Right lung (tissue), 10 donors: ENCODE measurements at places on chromosomes 3 and 15. TPM values are rescaled to one million over a fixed set of nuclear protein-coding genes. Genes with fewer than 3 reads are reported as not detected.

- DNase-seq: no peak
Observed at GRCh38 chr3:99872923-99873254, 55.2 kb downstream of the CMSS1 start.

GRCh38 chr3:12598890-12599289 lies 42.0 kb downstream of the MKRN2 start:
- DNase-seq: no peak

GRCh38 chr15:74168711-74169126 lies 4.8 kb upstream of the ISLR start:
- no peak for DNase-seq

- no peak for DNase-seq
Observed at GRCh38 chr15:53116169-53116568, 326.0 kb upstream of the ONECUT1 start.

DNA sequence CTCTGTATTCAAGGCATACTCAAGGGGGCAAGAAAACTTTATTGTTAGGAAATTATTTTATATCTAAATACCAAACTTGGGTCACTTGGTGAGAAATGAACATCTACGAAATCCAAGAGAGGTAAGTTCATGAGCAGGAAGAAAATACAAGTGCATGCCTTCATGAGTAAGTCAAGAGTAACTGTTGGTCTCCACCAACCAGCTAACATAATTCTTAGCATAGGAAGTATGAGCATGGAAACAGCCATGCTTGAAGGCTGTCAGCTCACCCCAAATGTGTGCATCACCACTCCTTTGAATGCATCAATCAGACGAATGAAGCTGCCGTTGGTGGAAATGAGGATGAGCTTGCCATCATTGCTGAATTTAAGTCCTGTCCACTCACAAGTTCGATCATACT lies 13.9 kb downstream of the PPM1M start:
- DNase-seq: no peak

GRCh38 chr15:81752546-81752942 lies 293.3 kb downstream of the MEX3B start:
- DNase-seq: peak; percentile 35

- no peak for DNase-seq
Observed at GRCh38 chr3:59438492-59438891, 388.7 kb upstream of the CFAP20DC start.

- DNase-seq: no peak
Observed at GRCh38 chr3:59265566-59265965, 215.7 kb upstream of the CFAP20DC start.

GRCh38 chr3:68988740-68989139 lies 24.7 kb downstream of the EOGT start:
- no peak for DNase-seq

GRCh38 chr3:53547327-53547726 lies 52.9 kb downstream of the CACNA1D start:
- DNase-seq: no peak

DNA sequence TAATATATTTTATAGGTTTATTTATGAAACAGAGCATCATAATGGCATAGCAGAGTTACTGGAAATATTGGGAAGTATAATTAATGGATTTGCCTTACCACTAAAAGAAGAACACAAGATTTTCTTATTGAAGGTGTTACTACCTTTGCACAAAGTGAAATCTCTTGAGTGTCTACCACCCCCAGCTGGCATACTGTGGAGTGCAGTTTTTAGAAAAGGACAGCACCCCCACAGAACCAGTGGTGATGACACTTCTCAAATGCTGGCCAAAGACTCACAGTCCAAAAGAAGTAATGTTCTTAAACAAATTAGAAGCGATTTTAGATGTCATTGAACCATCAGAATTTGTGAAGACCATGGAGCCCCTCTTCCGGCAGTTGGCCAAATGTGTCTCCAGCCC lies 58.1 kb downstream of the DNAH1 start:
- DNase-seq: no peak

GRCh38 chr3:30333903-30334302 lies 272.5 kb upstream of the TGFBR2 start:
- no peak for DNase-seq

The GALNT15 gene
- 1.5 TPM for polyA plus RNA-seq

- DNase-seq: no peak
Observed at GRCh38 chr15:68223171-68223570, 6.4 kb downstream of the CLN6 start.

The CASR gene
- polyA plus RNA-seq: 0.13 TPM

The ROBO2 gene
- 31.9 TPM for polyA plus RNA-seq

GRCh38 chr3:73470860-73471259 lies 153.9 kb downstream of the PDZRN3 start:
- no peak for DNase-seq

- no peak for DNase-seq
Observed at GRCh38 chr3:124483915-124484470, 246.3 kb upstream of the UMPS start.

DNA sequence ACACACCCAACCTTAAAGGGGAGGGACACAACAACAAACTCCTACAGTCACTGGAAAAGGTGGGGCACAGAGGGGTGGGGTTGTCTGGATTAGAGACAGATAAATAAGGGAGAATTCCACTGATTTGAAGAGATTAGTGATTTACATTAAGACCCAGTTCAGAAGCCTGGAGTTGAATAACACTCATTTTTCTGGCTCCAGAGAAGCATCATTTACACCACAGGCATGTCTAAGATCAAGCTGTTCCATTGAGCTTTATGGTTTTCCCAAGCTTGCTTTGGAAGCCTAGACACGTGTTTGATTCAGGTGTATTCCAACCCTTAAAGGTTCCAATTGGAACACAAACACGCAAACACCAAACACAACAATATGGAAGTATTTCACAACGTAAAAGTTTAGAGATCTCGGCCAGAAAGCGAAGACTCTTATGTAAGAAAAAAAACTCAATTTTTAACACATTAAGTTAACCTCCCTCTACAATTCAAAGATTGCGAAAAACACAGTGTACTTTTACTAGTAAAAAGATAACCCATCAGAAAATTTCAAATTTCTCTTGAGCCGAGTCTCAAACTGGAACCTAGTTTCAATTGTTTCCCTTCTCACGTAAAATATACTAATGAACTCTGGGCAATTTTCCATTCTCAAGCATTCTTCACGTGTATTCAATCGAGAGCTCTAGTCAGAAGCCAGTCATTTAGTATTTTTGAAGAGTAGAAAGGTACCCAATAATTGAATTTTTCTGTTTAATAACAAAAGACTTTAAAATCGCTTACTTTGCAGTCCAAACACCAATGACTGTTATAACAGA lies 2.1 kb downstream of the TRA2B start:
- no peak for DNase-seq

- DNase-seq: no peak
Observed at GRCh38 chr3:189519458-189519857, 111.7 kb upstream of the TP63 start.

The C3orf85 gene
- polyA plus RNA-seq: not detected

The BSN gene
- polyA plus RNA-seq: 0.78 TPM

The ZNF592 gene
- 27.2 TPM for polyA plus RNA-seq

DNA sequence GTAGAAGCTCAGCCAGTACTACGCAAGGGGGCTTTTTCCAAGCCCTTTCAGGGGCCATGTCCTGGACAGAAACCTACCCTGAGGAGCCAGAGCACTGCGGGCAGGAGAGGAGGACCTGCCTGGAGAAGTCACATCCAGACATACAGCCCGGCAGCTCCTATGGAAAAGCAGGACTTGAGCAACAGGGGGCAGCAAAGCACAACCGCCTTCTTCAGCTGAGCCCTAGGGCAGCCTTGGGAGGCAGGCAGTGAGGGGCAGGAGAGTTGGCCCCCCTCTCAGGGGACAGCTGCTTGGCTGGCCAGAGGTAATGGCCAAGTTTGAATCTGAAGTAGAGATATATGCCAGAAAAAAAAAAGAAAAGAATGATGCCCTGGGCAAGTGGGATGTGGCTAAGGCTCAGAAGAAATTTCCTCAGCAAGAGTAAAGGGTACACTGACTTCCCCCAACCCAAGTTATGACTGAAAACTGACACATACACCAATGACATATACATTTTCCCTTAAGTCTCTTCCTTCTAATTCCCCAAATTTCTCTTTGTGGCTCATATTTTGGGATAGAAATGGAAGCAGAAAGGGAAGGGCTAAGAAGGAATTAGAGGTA lies 56.9 kb downstream of the CYP19A1 start:
- peak; percentile 34 for DNase-seq

The LRRC28 gene
- 34.8 TPM for polyA plus RNA-seq

DNA sequence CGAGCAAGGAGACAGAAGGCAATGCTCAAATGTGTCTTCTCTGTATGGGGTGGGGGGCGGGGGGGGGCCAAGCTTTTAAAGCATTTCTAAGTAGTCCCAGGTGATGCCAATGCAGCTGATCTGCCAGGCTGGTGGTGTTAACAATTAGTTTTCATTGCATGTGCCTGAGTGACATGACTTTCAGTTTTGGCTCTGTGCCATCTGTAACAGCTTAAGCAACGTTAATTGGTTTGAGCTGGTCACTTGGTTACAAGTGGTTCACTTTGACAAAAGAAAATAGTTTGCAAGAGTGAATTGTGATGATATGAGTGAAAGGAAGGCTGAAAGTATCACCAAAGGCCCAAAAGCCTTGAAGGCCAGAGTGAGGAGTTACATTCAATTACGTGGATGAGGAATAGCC lies 26.4 kb upstream of the LRIG1 start:
- DNase-seq: no peak

- no peak for DNase-seq
Observed at GRCh38 chr15:52783191-52783829, 6.8 kb downstream of the ONECUT1 start.

DNA sequence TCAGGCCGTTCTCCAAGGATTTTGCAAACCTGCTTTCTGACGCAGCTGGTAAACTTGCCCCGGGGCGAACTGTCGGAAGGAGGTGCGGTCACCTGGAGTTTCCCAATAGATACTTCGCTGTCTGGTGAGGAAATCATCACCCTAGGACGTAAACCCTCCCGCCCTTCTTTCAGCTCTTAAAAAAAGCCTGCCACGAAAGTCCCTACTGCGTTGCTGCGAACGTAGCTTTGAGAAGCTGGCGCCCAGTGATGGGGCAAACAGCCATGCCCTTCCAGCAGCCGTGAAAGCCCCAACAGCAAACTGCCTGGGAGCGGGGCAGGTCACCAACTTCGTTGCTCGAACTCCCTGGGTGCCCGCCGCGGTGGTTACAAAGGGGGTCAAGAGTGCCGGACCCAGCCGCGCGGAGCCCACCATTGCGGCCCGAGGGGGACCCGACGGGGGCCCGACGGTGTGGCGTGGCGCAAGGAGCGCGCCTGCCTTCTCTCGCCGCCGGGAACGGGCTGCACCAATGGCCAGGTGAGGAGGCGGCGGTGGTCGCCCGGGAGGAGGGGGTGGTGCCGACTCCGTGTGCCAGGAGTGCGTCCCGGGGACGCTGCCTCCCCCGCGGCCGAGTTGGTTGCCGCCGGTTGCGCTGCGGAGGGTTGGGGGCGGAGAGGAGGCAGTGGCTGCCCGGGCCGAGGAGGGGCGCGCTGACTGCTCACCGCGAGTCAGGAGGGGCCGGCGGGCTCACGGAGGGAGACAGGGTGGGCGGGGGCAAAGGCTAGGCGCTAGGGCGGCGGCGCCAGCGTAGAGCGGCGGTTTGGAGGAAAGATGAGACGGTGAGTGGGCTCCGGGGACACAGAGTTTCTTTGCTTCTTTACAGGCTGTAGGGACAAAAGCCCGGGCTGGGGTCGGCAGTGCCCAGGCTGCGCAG lies at the start of gene PHLDB2:
Gene PHLDB2 (plus strand): TSS at position 205 of the 913 bp plus-strand sequence. CDS start 24,813 bp downstream, outside the sequence.
- DNase-seq: peak; percentile 84

DNA sequence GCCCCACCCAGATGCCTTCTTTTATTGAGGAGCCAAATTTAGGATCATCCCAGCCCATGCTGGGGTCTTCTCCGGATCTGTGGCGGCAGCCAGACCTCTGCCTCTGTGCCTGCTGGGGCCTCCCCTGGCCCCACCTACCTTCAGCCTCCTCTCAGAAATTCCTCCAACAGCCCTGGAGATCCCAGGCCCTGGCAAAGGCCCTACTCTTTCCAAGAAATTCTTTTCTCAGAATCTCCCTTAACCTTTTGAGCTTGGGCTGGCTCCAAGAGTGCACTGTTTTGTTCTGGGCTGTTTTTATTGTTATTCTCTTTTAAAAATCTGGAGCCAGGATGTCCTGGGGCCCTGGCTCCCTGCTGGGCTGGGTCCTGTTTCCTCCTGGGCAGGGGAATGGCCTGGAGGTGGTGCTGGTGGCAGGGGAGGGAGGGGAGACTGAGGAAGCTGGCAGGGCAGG lies 57.8 kb downstream of the GRIP2 start:
- no peak for DNase-seq

DNA sequence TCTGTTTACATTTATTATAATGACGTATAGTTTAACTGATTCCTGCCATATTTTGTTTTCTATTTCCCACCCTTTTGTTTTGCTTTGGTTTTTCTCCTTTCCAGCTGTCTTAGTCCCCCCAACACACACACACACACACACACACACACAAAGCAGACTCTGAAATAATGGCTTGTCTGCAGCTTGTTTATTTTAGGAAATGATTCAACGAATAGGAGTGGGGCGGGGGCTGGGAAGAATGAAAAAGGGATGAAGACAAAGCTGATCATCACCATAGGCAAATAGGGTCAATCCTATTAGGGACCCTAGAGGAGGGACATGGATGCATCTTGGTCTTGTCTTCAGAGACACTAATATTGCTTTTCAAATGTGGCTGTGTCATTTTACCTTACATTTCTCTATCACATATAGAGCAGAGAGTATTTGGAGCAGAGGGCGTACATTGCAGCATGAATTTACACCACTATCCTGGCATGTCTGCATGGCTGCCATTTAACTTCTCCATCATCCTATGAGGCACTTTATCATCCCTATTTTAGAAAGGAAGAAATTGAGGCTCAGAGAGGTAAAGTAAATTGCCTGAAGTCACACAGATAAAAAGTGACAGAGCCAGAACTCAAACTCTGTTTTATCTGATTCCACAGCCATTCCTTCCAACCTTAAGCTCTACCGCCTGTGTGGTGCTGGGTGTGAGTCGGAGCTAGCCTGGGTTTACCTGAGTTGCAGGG lies 147.2 kb upstream of the TPM1 start:
- DNase-seq: no peak

- no peak for DNase-seq
Observed at GRCh38 chr3:12468757-12469156, 15.5 kb upstream of the TSEN2 start.

The HACD3 gene
- 162 TPM for polyA plus RNA-seq

DNA sequence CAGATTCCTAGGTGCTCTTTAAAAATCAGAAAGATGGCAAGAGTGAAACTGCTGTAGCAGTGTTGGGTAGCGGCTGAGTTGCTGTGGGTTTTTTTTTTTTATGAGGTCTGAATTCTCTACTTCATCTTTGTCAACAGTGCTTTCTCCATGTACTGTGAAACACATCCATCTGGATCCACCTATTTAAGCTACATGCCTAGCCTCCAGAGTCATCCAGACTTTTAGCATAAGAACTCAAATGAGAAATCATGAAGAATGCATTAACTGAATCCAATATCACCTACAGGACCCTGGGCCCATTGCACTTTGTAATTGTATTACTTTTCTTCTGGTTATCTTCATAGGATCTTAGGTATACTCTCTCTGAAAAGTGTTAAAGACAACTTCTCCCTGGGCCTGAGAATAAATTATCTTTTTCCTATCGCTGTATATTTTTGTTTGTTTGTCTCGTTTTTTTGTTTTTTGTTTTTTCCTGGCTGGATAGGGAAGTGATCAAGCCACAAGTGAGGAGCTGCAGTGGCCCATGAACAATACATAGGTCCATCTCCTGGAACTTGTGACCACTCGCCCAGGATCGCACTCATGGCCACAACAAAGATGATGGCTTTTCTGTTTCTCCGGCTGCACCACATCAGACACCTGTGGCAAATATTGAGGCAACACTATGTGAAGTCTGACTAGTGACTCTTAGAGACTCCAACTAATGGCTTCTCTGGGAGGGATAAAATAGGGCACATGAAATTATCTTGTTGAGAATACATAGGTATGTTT lies 609.9 kb upstream of the AGTR1 start:
- DNase-seq: no peak
